Activated naive CD4-positive, alpha-beta T cell treated with anti-CD3 and anti-CD28 coated beads, Interleukin-2, amount 50 U/mL, for 72 hours (primary cell): ENCODE measurements at places on chromosomes 5 and 9. TPM values are rescaled to one million over a fixed set of nuclear protein-coding genes. Genes with fewer than 3 reads are reported as not detected.

GRCh38 chr5:52356311-52356918, 431.3 kb upstream of the ITGA1 start:
- DNase-seq = no peak

GRCh38 chr5:77266291-77266690, 55.8 kb downstream of the PDE8B start:
- no peak for DNase-seq

- DNase-seq = no peak
Observed at GRCh38 chr5:69517763-69518212, 25.2 kb downstream of the OCLN start.

DNA sequence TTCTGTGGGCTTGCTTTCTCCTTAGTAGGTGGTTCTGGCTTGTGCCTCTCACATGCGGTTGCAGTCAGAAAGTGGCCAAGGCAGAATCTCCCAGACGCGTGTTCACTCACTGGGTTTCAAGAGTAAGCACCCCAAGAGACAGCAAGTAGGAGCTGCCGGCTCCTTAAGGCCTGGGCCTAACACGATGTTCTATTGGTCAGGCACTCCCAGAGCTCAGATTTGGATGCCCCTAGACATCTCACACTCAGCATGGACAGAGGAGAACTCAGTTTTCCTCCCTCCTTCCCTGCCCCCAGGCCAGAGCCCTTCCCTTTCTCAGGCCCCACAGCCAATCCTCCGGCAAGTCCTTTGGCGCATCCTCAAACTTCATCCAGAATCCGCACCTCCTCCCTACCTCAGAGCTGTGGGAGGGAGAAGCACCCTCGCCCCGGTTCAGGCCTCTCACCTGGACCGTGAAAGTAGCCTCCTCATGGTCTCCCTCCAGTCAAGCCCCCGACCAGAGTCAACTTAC, 6.5 kb upstream of the CARD19 start:
- DNase-seq = peak; percentile 44

DNA sequence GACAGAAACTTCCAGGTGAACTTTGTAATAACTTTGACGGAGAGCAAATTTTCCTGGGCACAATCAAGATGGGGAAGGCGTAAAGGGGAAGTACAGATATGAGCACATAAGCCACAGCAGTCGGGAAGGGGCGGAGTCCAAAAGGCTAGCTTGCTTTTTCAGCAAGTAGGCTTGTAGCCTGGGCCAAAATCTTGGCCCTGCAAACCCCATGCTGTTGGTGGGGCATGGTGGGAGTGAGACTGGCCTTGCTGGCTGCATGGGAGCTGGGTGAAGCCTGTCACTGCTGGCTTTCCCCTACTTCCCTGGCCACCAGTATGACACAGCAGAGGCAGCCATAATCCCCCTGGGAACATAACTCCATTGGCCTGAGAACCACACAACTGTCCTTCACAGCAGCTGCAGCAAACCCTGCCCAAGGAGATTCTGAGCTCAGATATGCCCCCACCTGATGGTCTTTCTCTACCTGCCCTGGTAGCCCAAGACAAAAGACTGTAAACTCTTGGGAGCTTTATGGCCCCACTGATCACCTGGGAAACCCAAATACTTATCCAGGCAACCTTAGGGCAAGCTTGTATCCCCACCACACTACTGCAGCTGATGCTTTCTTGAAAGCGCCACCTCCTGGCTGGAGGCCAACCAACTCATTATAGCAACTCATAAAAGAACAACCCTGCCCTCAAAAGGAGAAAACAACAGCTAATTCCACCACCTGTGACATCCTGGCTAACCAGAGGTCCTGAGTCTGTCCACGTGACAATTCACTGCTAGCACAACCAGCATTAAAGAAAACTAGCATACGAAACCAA, 24.0 kb downstream of the DCTN4 start:
- no peak for DNase-seq

GRCh38 chr5:157464519-157465171, 4.6 kb downstream of the NIPAL4 start:
- peak; percentile 62 for DNase-seq

- no peak for DNase-seq
Observed at GRCh38 chr5:96084874-96085506, 123.3 kb upstream of the ELL2 start.

GRCh38 chr5:92969191-92969780, 611.7 kb downstream of the NR2F1-AS1 start:
- no peak for DNase-seq

DNA sequence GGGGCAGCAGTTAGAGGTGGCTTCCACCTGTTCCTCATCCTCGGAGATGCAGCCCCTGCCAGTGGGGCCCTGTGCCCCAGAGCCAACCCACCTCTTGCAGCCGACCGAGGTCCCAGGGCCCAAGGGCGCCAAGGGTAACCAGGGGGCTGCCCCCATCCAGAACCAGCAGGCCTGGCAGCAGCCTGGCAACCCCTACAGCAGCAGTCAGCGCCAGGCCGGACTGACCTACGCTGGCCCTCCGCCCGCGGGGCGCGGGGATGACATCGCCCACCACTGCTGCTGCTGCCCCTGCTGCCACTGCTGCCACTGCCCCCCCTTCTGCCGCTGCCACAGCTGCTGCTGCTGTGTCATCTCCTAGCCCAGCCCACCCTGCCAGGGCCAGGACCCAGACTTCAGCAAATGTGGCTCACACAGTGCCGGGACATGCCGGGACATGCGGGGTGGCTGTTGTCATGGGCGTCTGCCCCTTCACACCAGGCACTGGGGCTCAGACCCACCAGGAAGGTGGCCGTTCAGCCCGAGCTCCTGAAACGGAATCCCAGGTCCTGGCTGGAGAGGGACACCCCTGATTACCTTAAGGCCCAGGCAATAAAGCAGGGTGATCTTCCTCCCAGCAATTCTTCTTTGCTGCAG, 841 bp downstream of the CYSRT1 start:
- DNase-seq = no peak

DNA sequence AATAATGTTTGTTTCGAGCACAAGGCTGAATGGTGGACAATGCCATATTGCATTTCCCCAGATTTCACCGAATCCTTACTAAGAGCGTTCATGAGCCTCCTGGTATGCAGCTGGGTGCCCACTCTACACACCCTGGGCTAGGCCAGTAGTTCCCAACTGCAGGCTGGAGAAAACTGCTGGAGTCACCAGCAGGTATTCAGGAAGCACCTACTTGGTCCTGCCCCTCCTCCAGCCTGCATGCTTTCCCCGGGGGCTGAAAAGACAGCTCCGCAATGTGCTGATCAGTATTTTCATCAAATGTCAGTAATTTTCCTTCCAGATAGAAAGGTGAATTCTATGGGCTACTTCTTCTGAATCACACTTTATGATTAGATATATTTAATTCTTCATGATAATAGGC, 34.4 kb downstream of the SRD5A1 start:
- DNase-seq = no peak

DNA sequence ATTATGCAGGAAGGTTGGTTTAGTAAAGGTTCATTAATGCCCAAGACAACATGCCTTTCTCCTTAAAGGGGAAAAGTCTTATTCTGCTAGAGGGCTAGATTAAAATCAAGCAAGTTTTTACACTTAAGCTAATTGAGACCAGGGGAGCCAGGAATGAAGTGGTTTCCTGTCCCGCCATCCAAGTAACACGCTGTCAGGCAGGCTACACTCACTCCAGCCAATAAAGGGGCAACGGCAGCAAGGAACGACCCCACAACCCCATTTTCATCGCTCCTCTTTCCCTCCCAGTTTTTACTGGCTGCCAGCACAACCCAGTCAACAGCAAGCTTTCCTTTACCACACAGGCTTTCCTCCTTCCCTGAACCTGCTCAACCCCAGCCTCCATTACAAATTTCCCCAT, 225.1 kb downstream of the DCP2 start:
- DNase-seq = no peak

DNA sequence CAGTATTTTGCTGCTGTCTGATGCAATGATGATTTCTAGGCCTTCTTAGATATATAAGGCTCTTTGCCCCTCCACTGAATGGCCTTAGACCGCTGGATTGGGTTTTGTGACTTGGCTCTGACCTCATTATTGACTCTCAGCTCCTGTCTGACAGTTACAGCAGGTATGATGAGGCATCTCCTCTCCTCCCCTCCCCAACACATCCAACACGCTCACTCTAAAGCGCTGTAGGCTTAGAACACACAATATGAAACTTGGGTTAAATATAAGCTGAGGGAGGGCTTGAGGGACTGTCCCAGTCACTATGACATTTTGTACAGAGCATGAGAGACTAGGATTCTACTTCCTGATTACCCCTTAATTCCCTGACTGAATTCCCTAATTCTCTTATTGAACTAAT, 18.8 kb upstream of the CER1 start:
- no peak for DNase-seq

- peak; percentile 65 for DNase-seq
Observed at GRCh38 chr9:134396258-134396742, 70.0 kb downstream of the RXRA start.

DNA sequence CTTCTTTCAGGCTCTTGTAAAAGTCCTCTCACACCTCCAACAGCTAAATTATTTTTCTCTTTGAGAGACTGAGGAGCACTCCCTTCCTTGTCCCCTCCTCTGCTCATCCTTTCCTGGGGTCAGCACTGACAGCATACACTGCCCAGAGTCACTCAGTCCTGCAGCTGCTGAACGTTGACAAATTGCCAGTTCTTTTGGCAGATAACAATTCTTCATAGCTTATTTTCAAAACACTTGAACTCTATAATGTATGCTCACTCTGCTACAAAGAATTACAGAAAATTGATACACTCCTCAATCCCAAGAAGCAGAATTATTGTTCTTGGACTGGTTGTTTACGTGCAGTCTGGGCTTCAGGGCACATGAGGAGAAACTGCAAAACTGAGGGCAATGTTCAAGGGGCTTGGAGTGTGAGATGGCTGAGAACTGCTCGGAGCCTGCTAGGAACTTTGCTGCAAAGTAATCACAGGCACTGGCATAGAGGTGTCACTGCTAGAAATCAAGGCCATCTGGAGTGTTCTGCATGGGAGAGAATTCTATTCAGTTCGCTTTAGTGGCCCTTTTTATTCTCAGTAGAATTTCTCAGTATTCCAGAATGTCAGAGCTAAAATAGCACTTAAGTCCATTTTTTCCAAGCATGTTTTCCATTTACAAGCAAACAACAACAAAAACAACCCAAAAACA, 96.4 kb upstream of the SPOCK1 start:
- no peak for DNase-seq

- no peak for DNase-seq
Observed at GRCh38 chr5:161685461-161685860, at the start of gene GABRA6. Gene GABRA6, plus strand, starts transcription at chr5:161685721. Its CDS starts 269 bp downstream, at chr5:161685990.

GRCh38 chr9:77891128-77891800, 140.3 kb downstream of the GNAQ start:
- no peak for DNase-seq

DNA sequence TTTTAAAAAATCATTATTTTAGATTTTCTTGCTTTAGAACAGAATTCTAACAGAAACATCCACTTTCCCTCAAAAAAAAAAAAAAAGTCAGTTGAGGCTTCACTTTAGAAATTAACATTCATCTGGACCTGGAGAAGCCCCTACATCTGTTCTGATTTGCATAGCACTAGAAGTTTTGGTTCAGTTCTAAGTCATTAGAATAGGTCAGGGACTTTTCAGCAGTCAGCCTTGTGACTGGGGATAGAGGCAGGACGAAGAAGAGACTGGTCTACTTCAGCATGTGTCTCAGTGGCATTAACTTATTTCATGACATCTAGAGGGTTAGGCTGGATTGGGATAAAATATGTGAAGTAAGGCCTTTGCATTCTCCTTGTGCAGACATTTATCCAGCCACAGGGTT, 215.8 kb upstream of the DAB2 start:
- DNase-seq = no peak

- no peak for DNase-seq
Observed at GRCh38 chr5:68225911-68226545, 10.5 kb downstream of the PIK3R1 start.

DNA sequence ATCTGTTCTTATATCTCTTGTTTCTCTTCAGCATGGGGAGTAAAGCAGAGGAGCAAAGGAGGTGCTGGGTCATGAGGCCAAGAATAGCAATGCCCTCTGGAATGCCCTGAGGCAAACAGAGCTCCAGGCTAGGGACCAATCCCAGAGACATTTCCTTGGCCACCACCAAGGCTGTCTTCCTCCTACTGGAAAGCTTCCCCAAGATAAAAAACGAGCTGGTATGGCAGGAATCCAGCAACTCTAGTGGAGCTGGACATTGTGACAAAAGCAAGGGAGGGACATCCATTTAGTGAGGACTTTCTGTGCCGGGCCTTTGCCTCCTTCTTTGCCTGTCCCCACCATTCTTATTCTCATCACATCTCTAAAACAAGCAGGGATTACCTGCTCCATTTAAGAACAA, 161.6 kb downstream of the ASTN2 start:
- DNase-seq = no peak

- DNase-seq = no peak
Observed at GRCh38 chr9:75909776-75910175, 19.3 kb downstream of the PCSK5 start.

DNA sequence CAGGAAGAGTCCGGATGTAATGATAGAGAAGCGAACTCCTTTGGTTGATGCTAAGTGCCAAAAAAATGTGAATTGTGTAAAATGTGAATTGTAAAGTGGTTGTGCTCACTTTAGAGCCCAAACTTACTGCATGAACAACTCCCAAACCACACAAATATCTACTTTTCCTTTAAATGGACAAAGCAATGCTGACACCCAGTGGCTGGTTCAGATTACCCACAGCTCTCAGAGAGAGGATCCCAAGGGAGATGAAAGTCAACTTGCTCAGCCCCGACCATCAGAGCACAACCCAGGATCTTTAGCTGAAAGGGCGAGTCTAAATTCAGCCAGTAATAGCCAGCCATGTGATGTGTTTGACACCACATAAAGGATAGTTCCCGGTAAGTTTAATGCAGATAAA, 133.7 kb downstream of the NMUR2 start:
- no peak for DNase-seq

GRCh38 chr5:172891716-172892421, 57.8 kb downstream of the ERGIC1 start:
- no peak for DNase-seq

DNA sequence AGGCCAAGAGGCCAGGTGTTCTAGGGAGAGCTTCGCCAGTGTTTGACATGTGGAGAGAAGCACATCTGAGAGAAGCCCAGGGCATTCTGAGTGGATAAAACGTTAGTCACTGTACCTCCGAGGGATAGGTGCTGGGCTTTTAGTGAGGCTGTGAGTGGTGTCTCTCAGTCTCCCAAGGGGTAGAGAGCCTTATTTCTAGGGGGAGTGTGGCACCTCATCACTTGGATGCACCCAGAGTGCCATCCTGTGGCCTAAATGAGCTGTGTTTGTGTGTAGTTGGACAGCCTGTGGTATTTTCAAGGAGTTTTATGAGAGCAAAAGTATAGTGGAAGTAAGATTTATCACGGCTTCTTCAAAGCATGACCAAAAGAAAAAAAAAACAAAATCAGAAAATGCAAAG, 1046.9 kb upstream of the WWC1 start:
- DNase-seq = no peak

DNA sequence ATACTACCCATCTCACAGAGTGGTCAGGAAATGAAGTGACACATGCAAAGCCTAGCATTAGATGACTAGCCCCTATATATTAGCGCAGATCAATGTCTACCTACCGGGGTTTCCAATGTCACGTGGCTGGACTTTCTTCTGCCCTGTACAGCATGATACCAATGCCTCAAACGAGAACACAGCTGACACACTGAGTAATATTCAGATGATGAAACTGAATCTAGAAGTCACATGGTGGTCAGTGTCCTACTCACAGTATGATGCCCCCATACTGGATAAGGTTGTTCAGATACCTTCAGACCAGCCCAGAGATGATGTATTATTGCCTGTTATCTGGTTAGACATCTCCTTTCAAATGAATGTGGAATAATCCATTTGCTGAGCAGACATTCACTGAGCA, 71.1 kb upstream of the FRRS1L start:
- DNase-seq = no peak

SHOC1 gene
- total RNA-seq = not detected

FBLL1 gene
- not detected for total RNA-seq

SLC36A3 gene
- not detected for total RNA-seq

MAST4 gene
- 41.7 TPM for total RNA-seq
